ENCODE measurements at places on chromosomes 1 and 21.

DNA sequence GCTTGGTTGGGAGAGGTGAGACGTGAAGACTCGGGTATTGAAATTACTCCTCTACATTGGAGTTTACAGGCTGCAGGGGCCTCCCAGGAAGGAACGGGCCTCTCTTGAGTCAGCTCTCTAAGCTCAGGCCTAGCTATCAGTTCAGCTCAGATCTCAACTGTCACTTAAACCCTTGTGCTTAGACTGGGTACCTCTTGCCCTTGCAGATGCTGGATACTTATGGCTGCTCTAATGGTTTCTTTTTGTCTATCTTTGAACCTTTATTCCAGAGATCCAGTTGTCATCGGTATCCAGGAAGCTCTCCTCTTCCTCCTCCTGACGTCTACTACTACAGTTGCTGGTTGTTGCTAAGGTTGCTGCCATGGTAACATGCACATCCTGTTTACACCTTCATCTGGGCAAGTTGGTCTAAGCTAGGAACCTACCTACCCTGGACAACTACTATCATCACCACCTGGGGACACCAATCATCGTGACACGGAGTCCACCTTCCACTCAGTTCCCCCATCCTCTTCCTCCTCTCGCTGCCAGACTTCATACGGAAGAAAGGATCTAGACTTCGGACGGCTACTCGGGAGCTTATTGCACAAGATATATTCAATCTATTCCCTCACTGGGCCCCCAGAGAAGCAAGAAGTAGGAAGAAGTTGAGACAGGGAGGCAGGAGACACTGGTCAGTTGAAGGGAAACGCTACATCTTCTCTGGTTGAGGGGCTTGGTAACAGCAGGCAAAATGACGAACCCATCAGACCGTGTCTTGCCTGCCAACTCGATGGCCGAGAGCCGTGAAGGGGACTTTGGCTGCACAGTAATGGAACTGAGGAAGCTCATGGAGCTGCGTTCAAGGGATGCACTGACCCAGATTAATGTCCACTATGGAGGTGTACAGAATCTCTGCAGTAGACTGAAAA is 56.1 kb downstream of the ATP2B4 start:
- DNase-seq = no peak

- no peak for DNase-seq
Measured at GRCh38 chr21:36126621-36127110, 8.2 kb upstream of the CBR3 start.

DNA sequence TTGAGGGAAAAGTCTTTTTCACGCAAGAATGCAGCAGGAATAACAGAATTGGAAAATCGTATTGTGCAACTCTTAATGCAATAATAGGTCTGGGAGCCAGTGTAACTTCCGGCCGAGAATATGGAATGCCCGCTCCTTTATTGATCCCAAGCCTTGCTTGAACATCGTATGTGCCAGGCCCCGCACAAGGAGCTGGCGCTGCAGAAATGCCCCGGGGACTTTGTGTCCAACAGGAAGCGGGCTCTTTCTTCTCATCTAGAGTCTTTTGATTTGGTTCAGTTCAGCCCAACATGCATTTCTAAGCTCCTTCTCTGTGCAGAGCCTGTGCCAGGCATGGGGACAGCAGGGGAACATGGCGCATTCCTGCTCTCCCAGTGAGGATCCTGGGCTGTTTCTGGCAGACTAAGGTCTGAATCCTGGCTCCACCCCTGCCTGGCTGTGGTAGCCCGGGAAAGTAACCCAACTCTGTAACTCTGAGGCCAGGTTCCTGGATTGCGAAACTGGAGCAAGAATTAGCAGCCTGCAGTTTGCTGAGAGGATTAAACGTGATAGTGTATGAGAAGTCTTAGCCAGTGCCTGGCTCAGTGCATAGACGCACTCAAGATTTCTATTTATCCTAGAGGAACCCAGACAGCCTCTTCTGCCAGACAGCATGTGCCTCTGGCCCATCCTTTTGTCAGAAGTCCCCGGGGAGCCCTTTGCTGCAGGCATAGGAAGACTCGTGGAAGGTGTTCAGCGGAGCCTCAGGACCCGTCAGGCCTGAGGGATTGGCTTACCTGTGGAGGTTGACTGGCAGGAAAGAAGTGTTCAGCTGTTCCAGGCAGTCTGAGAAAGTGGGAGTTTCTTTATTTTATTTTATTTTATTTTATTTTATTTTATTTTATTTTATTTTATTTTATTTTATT is 987 bp upstream of the CDCP2 start:
- DNase-seq = peak; percentile 40

GRCh38 chr1:2133039-2133878 is 61.3 kb downstream of the FAAP20 start:
- peak; percentile 88 for DNase-seq

GRCh38 chr1:11281518-11282331 is 8.7 kb downstream of the UBIAD1 start:
- DNase-seq = no peak

Measured in NCI-H146 (cell line).